NCI-H510A treated with DMSO at 0.1 percent for 48 hours (cell line): ENCODE measurements at places on chromosomes 13 and 19.

GRCh38 chr19:53519446-53519845 lies 18.5 kb upstream of the ZNF331 start:
- no peak for DNase-seq

DNA sequence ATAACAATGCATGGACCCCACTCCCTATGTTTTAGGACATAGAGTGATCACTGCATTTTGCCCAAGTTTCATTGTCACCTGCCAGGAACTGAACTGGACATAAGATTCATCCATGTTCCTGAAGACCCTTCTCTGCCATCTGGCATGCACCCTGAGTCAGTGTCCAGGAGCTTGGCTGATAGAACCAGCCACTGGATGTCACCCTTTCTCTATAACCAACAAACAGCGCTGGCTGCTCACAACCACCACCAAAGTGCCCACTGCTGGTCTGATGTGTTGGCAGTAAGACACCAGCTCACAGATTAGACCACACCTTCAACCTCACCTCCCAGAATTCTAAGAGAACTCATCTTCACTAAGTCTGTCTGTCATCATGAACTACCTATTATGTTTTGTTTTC lies 333.4 kb downstream of the ITGBL1 start:
- peak; percentile 4 for DNase-seq

GRCh38 chr13:37613236-37613635 lies 14.7 kb upstream of the POSTN start:
- no peak for DNase-seq

DNA sequence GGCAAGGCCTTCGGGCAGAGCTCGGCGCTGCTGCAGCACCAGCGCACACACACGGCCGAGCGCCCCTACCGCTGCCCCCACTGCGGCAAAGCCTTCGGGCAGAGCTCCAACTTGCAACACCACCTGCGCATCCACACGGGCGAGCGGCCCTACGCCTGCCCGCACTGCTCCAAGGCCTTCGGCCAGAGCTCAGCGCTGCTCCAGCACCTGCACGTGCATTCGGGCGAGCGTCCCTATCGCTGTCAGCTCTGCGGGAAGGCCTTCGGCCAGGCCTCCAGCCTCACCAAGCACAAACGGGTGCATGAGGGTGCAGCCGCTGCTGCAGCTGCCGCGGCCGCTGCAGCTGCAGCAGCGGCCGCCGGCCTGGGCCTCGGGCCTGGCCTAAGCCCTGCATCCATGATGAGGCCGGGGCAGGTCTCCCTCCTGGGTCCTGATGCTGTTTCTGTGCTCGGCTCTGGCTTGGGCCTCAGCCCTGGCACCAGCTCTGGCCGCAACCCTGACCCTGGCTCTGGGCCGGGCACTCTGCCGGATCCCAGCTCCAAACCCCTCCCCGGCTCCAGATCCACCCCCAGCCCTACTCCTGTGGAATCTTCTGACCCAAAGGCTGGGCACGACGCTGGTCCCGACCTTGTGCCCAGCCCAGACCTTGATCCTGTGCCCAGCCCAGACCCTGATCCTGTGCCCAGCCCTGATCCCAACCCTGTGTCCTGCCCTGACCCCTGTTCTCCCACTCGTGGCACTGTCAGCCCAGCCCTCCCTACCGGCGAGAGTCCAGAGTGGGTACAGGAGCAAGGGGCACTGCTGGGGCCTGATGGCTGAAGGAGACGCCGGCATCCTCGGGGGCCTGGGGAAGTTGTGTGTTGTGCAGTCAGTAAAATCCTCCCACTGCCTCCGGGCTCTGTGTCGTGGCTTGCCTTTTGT lies 2.0 kb upstream of the MCOLN1 start:
- DNase-seq: no peak

DNA sequence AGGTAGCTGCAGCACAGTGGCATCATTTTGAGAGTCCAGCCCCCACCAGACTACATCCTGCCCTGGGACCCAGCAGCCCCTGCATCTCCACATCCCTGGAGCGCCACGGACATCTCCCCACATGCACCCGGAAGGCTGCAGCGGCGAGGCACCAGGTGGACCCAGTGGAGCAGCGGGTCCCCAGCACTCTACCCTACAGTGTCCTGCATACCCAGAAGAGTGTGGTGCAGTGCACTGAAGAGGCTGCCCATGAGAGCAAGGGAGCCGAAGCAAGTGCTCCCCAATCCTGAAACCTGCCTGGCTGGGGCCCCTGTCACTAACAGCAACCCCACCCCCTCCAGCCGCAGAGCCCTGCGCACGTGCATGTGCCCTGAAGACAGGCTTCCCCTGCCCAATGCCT lies 21.3 kb upstream of the SLC7A9 start:
- no peak for DNase-seq

- no peak for DNase-seq
These were observed 201.6 kb downstream of the SLITRK5 start for GRCh38 chr13:87872813-87873212.
